RCC 7860 (cell line): ENCODE measurements at places on chromosomes 16 and 17.

DNA sequence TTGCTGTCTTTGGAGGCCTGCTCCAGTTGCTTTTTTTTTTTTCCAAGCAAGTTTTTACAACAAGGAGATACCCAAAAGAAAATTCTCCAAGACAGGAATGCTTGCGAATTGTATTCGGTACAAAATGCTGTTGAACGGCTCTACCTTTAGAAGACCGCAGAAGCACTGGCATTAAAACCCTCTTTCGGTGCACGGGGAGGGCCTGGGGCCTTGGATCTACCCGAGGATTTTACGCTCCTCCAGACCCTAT is 1.3 kb upstream of the HELZ start:
- DNase-seq, result no peak

GRCh38 chr16:83247767-83248372 is 559.9 kb upstream of the HSBP1 start:
- DNase-seq, result no peak

DNA sequence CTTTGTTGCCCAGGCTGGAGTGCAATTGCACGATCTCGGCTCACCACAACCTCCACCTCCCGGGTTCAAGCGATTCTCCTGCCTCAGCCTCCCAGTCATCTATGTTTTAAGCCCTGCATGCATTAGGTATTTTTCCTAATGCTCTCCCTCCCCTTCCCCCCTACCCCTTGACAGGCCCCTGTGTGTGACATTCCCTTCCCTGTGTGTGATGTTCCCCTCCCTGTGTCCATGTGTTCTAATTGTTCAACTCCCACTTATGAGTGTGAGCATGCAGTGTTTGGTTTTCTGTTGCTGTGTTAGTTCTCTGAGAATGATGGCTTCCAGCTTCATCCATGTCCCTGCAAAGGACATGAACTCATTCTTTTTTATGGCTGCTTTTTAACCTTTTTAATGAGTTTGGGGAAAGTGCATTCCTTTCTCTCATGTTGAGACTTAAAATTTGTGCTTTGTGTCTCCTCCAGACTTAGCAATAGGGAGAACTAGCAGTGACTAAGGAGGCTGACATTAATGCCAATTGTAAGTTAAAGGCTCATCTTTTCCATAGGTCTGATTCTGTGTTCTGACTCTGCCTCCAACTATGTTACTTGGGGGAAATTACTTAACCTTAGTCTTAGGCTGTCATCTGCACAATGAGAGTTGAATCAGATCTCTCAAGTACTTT is 17.7 kb upstream of the PHAF1 start:
- DNase-seq, result no peak

- no peak for DNase-seq
These were observed 4.6 kb upstream of the KCNJ12 start for GRCh38 chr17:21371511-21372081.

DNA sequence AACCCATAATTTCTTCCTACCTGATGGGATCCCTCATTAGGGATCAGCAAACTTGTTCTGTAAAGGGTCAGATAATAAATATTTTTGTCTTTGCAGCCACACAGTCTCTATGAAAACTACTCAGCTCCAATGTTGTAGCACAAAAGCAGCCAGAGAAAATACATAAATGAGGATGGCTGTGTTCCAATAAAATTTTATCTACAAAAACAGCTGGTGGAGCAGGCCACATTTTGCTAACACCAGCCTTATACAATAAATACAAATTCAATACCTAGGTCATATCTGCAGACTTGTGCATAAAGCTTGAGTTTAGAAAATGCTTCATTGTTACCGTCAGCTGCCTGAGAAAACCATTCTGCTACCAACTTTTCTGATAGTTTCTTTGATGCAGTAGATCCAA is 38.4 kb upstream of the INTS2 start:
- no peak for DNase-seq

DNA sequence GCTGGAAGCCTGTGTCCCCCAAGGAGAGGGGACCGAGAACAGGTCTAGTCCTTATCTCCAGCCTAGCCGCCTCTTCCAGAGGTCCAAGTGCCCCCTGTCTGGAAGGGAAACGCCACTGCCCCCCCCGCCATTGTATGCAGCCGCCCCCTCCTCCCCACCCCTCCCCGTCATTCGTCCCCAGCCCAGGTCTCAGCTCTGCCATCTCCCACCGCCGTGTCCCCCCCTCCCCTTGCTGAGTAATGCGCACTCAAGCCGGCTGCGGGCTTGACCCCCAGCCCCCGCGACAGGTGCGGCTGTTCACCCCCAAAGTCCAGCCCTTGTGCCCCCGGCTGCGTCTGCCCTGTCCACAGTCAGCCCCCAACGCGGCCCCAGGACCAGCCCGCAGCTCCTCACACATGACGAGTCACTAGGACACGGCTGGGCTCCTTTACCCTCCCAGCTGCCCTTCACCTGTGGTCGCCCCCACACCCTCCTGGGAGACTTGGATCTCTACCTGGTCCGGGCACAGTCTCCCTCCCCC is 622 bp downstream of the GPRC5B start:
- no peak for DNase-seq
